Kidney epithelial cell (primary cell): ENCODE measurements at places on chromosomes 6 and 20. TPM values are rescaled to one million over a fixed set of nuclear protein-coding genes. Genes with fewer than 3 reads are reported as not detected.

GRCh38 chr20:1273366-1273765, 7.3 kb downstream of the SNPH start:
- peak; percentile 45 for DNase-seq

- DNase-seq, result no peak
These were observed 44.6 kb downstream of the SESN1 start for GRCh38 chr6:109050012-109050411.

- no peak for DNase-seq
These were observed 25.1 kb downstream of the DLGAP4 start for GRCh38 chr20:36331209-36331608.

GRCh38 chr6:107816818-107817217, 7.3 kb downstream of the SCML4 start:
- DNase-seq, result no peak

DNA sequence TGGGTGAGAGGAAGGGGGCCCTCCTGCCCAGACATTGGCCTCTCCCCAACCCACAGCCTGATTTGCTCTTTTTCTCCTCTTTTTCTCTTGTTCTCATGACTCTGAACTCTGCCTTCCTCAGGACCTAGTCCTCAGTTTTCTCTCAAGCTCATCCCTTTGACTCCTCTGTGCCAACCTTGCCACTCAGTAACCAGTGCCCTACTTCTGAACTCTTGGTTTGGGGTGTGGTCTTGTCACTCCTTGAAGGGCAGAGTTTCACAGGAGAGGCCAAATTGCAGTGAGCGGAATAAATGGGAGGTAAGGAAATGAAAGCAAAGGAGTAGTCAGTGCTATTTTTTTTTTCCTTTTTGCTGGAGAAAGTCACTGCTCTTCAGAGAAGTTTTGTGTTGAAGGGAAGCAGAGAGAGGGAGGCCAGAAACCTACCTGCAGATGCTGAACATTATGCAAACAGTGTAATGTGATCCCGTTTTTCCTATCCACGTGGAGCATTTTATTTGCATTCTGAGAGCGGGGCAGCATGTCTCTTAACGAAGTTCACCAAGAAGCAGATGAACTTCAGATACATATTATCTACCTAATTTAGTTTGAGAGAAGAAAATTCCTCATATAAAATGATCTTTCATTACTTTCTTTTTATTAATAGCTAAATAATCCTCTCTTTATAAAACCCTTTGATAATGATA, 26.9 kb downstream of the CFAP61 start:
- DNase-seq, result no peak

The GTPBP2 gene
- 96.5 and 100 TPM in 2 replicates for total RNA-seq
